HepG2 (cell line): ENCODE measurements at places on chromosomes 4 and X. TPM values are rescaled to one million over a fixed set of nuclear protein-coding genes. Genes with fewer than 3 reads are reported as not detected.

GRCh38 chr4:148850257-148850995 is 408.2 kb upstream of the NR3C2 start:
- peak; percentile 20 for DNase-seq
- no peak overlapping the region for H3K27ac ChIP-seq
- no peaks in the 10 kb centered on the region for H3K27me3 ChIP-seq
- H3K4me1 ChIP-seq = peaks cover 7% of the 10 kb centered on the region

DNA sequence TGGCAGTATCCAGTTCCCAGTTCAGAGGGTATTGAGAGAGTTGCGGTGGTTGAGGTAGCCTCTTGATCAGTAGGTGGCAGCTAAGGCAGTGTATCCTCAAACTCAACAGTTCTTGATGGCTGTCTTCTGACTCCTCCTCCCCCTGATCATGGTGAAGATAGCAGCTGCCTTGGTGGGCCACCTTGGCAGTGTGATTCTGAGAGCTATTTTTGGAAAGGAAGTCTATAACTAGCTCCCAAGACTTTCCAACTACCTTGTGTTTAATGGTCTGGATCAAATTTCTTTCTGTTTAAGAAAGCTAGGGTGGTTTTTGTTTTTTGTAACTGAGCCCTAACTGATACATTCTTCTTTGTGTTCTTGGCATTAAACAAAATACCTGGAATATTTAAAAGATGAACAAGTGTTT is 10.5 kb upstream of the TBC1D19 start:
- no peak overlapping the region for H3K27ac ChIP-seq
- H3K4me3 ChIP-seq = no peak overlapping the region
- H3K36me3 ChIP-seq = no peaks in the 10 kb centered on the region
- DNase-seq = no peak

GRCh38 chr4:84937381-84937977 is 29.0 kb downstream of the WDFY3 start:
- H3K4me3 ChIP-seq = no peak overlapping the region
- DNase-seq = no peak
- no peaks in the 10 kb centered on the region; the same call in 1 of the 2 replicates for H3K36me3 ChIP-seq
- H3K27ac ChIP-seq = no peak overlapping the region

GRCh38 chr4:165922747-165923146 is 49.7 kb downstream of the TLL1 start:
- DNase-seq = no peak
- H3K27me3 ChIP-seq = no peaks in the 10 kb centered on the region
- no peak overlapping the region for H3K27ac ChIP-seq
- no peaks in the 10 kb centered on the region for H3K36me3 ChIP-seq
- H3K4me1 ChIP-seq = no peaks in the 10 kb centered on the region
- no peak overlapping the region for H3K4me3 ChIP-seq

GRCh38 chr4:32735856-32736590 is 2015.9 kb downstream of the PCDH7 start:
- no peak for DNase-seq
- H3K27ac ChIP-seq = no peak overlapping the region
- no peak overlapping the region for H3K4me3 ChIP-seq
- no peaks in the 10 kb centered on the region for H3K27me3 ChIP-seq

Gene HS3ST1
- total RNA-seq = not detected in 2 replicates

Gene NAP1L2
- total RNA-seq = 0.07 TPM in 1 of 2 replicates, not detected in the other

Gene RTL5
- not detected in 2 replicates for total RNA-seq

Gene UNC5C
- total RNA-seq = not detected in 2 replicates

Gene ALAS2
- not detected in 2 replicates for total RNA-seq

Gene IL3RA
- total RNA-seq = not detected in 2 replicates
